ENCODE measurements at places on chromosomes 11 and 22. TPM values are rescaled to one million over a fixed set of nuclear protein-coding genes. Genes with fewer than 3 reads are reported as not detected.

GRCh38 chr11:97883086-97883485 lies 1137.7 kb upstream of the CNTN5 start:
- no peaks in the 10 kb centered on the region for H3K36me3 ChIP-seq
- no peak for DNase-seq
- no peak overlapping the region for H3K27ac ChIP-seq
- H3K27me3 ChIP-seq, result no peaks in the 10 kb centered on the region
- no peaks in the 10 kb centered on the region for H3K4me1 ChIP-seq

GRCh38 chr11:33544593-33545373 lies 155.8 kb downstream of the C11orf91 start:
- no peaks in the 10 kb centered on the region for H3K27me3 ChIP-seq
- H3K27ac ChIP-seq, result no peak overlapping the region
- no peaks in the 10 kb centered on the region for H3K4me1 ChIP-seq
- H3K4me3 ChIP-seq, result no peak overlapping the region
- H3K36me3 ChIP-seq, result no peaks in the 10 kb centered on the region

- no peak overlapping the region for H3K4me3 ChIP-seq
- H3K4me1 ChIP-seq, result peaks cover 4% of the 10 kb centered on the region
- H3K27ac ChIP-seq, result no peak overlapping the region
- no peaks in the 10 kb centered on the region for H3K36me3 ChIP-seq
These were observed 26.5 kb downstream of the SGSM3 start for GRCh38 chr22:40396882-40397281.

- no peak for DNase-seq
- H3K27ac ChIP-seq, result no peak overlapping the region
- no peaks in the 10 kb centered on the region for H3K27me3 ChIP-seq
- peaks cover 28% of the 10 kb centered on the region for H3K36me3 ChIP-seq
- no peaks in the 10 kb centered on the region for H3K4me1 ChIP-seq
- no peak overlapping the region for H3K4me3 ChIP-seq
These were observed 77.5 kb upstream of the PITPNB start for GRCh38 chr22:27996529-27996925.

The UNC93B1 gene
- total RNA-seq, result 81.2 TPM

The GNG3 gene
- 3.2 TPM for total RNA-seq

The GGT1 gene
- 4.5 TPM for total RNA-seq

The PLEKHA7 gene
- total RNA-seq, result 23.7 TPM

The MCHR1 gene
- not detected for total RNA-seq

The TIGD3 gene
- total RNA-seq, result 0.11 TPM

The OR2AT4 gene
- not detected for total RNA-seq

The ANO9 gene
- total RNA-seq, result not detected

Data from adrenal gland (tissue), 19 donors.